ENCODE measurements at places on chromosomes 1 and 21. TPM values are rescaled to one million over a fixed set of nuclear protein-coding genes. Genes with fewer than 3 reads are reported as not detected.

Gene EFCAB7
- 2.8 TPM for total RNA-seq

Gene TFF1
- 26.5 TPM for total RNA-seq

Gene PPIAL4G
- total RNA-seq, result not detected

Gene TFAP2E
- total RNA-seq, result 0.56 TPM

Gene YY1AP1
- 47.0 TPM for total RNA-seq

Gene SLFNL1
- total RNA-seq, result not detected

Gene TSPEAR
- not detected for total RNA-seq

Gene NCF2
- total RNA-seq, result 1.1 TPM

Gene DNAJC28
- total RNA-seq, result 0.49 TPM

Gene SPRR1A
- total RNA-seq, result not detected

Gene SDF4
- 134 TPM for total RNA-seq

Gene UBE2U
- total RNA-seq, result not detected

Gene DONSON
- total RNA-seq, result 15.7 TPM

Gene RGS13
- total RNA-seq, result not detected

Gene CTH
- total RNA-seq, result 1.7 TPM

Gene PGLYRP4
- not detected for total RNA-seq

Gene GJA5
- 0.05 TPM for total RNA-seq

Gene CCDC181
- total RNA-seq, result not detected

Gene LIN9
- 5.7 TPM for total RNA-seq

Gene SPATA6
- total RNA-seq, result 1.7 TPM

Data from A549 treated with GW870086 at 1 μM for 4 hours (cell line).